HTR-8/SVneo (cell line): ENCODE measurements at places on chromosomes 16 and 17.
A peak's percentile ranks its signal among the peaks of the same experiment; 100 is the strongest.

DNA sequence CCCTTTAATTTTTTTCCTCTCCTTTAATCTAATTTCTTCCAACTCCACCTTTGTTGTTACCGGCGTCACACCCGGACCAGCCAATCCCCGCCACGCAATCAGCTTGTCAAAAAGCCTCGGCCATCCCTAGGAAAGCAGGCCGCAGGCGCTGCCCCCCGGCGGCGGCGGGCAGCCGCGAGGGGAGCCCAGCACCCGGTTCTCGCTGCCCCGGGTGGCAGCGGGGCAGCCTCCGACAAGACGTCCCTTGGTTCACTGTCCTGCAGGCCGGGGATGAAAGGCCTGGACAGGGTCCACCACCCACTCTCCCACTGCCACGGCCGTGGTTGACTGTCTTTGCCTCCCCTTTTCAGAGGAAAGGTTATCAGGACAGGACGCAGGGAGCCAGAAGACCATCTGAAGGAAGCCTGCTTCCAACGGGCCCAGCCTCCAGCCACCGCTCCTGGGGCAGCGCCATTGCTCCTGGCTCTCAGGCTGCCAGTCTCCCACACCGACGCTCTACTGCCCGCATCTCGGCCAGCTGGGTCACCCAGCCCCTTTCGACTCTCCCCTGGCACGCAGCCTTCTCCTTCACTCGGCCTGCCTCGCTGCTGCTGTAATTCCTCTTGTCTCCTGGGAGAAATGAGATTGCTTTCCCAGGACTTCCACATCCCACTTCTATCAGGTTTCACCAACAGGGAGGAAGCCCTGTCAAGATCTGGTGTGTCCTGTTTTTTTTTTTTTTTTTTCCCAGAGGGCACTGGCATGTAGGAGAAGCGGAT is 2.8 kb upstream of the UBTF start:
- peak; percentile 89 for DNase-seq

DNA sequence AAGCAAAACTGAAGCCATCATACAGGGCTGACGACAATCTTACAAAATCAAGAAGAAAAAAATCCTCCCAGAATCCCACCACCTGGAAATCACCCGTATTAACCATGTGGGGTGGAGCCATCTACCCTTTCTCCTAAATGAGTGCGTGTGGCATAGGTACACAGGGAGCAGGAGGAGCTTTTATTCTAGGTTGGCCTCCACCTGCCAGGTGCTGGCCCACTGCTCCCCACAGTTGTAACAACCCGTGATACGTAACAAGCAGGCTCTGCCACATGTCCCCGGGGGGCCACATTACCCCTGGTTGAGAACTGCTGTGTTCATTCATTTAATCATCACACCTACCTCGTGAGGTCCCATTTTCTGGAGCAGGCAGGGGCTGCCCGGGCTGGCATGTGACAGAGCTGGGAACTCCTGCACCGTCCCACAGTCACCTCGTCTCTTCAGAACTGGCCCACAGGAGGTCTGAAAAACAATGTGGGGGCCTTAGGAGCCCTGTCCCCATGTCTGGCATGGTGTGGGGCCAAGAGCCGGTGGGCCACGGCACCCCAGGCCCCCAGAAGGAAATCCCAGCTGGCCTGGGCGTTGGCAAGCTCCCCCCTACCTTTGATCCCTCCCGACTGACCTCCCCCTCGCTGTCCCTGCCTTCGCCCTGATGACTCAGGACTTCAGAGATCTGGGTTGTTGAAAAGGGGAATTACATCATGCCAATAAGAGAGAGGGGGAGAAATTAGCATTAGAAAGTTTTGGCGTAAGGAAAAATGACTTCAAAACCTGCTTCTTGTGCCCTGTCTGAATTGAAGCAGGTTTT is 12.9 kb downstream of the CMIP start:
- peak; percentile 69 for DNase-seq

GRCh38 chr17:17510456-17511292 is 14.5 kb upstream of the RASD1 start:
- no peak for DNase-seq

GRCh38 chr17:82948081-82948511 is 108.3 kb upstream of the ZNF750 start:
- no peak for DNase-seq

DNA sequence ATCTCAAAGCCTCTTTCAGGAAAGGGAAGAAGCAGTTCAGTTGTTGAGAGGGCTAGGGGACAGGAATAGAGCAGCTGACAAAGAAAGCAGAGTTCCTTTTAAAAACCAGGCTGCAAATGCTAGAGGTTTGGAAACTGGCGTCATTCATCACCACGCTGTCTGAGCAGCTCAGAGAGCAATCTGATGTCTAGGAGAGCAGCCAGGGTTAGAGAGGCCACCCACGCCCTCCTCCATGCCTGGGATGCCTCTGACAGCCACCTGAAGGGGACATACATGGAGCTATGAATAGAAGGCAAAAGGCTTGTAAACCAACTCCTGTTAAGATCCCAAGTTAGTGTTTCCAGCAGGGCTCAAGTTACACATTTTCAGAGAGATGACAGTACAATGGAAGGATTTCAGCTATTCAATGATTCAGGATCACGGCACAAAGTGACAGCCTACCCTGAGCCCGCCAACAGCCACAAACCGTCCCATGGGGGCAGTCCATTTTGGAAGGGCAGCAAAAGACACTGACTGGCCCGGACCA is 12.4 kb downstream of the RAB5C start:
- DNase-seq = peak; percentile 76

DNA sequence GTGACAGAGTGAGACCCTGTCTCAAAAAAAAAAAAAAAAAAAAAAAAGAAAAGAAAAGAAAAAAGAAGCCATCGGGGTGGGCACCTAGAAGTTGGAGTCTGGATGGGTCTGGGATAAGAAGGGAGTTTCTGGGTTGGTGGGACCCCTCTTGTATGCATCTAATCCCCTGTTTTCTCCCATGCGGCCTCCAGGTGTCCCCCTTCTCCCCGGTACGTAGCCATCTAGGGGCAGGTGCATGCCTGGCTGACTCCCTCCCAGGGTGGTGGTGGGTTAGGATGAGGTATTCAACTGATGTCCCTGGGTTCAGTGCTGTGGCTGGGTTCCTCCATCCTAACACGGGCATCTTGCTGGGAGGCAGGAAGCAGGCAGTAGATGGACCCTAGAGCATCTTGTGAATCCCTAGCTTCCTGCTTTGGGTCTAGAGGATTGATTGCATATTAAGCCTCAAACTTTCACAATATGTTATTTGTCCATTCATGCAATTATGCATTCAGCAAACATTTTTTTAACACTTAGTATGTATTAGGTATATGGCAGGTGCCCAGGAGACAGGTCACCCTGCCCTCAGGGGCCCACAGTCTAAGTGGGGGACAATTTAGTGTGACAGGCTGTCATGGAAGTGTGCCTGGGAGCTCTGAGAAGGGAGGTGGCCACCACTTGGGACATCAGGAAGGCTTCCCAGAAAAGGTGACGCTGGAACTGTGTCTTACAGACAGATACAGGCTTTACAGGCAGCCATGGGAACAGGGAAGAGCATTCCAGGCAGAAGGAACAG is 13.1 kb downstream of the FMNL1 start:
- peak; percentile 61 for DNase-seq

- no peak for DNase-seq
These were observed 1.1 kb upstream of the HOXB7 start for GRCh38 chr17:48611681-48612455.

- no peak for DNase-seq
These were observed 95.2 kb upstream of the COX10 start for GRCh38 chr17:13973960-13974651.

GRCh38 chr16:80751167-80751566 is 53.2 kb downstream of the CDYL2 start:
- no peak for DNase-seq

DNA sequence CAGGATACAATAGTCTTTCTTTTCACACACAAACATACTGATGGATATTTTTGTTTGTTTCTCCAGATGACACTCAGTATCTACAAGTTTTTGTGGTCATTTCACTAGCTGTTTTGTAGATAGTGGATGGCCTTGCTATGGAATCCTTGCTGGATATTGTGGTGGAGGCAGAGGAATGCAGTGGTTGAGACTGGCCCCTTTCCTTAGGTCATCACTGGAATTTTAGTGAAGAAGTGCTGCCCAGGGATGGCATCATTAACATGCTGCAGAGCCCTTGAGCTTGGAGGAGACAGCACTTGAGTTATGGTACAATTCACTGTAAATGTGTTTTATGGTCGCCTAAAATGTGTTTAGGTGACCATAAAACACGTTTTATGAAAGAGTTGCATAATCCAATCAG is 455.9 kb upstream of the HSBP1 start:
- no peak for DNase-seq

- no peak for DNase-seq
These were observed 4.0 kb upstream of the CLEC10A start for GRCh38 chr17:7084088-7084487.

DNA sequence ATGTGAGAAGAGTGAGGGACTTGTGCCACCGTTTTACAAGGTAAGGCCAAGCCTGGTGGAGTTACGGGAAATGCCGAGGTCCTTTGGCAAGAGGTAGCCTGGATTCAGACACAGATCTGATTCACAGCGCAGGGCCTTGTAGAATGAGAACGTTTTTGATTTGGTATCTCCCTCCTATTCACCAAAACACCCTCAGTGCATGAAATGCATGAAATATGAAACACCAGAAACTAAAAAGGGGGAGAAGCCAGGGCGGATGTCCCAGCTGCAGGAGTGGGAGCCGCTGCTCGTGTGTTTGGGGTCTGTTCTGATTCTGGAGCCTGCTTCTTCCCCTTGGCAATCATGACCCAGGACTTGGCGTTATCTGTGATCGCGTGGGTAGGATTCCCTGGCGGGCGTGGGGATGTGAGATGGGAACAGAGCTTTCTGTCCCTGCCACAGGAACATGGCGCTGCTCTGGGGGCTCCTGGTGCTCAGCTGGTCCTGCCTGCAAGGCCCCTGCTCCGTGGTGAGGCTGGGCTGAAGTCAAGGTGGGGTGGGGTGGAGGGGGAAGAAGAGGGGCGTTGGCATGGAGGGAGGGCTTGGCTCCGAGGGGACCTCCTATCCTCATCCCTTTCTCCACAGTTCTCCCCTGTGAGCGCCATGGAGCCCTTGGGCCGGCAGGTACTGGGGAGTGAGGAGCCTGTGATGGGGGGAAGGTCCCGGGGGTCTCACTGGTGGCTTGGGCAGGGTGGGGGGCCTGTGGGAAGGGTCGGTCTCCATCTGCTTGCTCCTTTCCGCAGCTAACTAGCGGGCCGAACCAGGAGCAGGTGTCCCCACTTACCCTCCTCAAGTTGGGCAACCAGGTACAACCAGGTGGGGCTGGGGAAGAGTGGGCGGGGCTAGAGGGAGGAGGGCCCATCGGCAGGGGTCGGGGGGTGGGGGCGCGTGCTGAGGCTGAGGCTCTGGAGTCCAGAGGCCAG is 2.2 kb downstream of the SERPINF2 start:
- DNase-seq = no peak

DNA sequence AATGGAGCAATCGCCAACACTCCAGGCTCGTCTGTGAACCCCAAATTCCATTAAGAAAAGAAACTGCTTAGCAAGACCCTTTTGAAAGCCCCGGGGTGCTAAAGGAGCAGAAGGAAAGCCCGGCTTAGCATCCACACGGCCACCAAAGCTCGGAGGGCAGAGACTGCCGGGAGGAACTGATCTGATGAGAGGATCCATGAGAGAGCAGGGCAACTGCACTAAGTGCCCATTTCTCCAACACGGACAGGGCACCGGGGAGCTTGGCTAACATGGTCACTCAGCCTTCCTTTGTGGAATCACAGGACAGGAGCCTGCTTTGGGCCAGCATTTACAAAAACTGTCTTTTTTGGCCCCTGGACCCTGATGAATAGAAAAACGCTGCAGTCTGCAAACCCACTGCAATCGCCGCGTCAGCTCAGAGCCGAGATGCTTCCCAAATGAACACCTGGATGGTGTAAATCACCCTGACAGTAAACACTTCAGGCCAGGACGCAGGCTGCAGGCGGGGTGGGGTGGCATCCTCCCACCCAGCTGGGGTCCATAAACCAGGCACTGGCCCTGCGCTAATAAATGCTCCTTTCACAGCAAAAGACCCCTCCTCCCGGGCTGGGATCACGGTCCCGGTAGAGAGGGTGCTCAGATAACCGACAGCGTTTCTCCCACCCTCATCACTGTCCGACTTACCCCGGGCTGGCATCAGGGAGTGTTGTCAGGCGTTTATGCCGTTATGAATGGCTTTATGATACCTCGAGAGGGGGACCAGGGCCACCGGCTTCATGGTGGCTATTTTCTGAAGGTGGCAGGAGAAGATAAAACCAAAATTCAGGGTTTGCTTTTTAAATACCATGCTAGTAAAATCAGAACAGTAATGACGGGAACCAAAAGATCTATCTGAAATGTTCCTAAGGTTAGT is 299.5 kb downstream of the IRF8 start:
- no peak for DNase-seq

GRCh38 chr16:57482845-57483545 is 3.3 kb downstream of the DOK4 start:
- DNase-seq = no peak

DNA sequence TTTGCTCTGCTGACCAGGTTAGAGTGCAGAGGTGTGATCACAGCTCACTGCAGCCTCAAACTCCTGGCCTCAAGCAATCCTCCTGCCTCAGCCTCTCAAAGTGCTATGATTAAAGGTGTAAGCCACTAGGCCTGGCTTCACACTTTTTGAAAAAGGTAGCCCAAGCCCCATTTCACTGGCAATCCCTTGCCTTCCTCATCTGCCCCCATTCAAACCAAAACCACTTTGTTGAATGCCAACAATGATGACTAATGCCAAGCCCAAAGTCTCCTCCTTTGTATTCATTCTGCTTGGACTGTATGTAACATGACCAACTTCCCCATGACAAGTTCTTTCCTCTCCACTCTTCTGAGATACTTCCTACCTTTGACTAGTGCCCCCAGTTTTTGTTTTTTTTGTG is 33.1 kb downstream of the N4BP1 start:
- DNase-seq = no peak

DNA sequence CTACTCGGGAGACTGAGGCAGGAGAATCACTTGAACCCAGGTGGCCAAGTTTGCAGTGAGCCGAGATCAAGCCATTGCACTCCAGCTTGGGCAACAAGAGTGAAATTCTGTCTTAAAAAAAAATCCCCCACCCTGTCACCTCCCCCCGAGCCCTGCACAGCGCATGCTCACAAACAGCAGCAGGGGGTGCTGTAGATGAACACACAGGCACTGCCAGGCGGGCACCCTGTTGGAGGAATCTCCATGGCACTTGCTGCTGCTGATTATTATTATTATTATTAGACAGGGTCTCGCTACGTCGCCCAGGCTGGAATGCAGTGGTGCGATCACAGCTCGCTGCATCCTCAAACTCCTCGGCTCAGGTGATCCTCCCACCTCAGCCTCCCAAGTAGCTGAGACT is 24.6 kb downstream of the FZD2 start:
- DNase-seq = no peak

DNA sequence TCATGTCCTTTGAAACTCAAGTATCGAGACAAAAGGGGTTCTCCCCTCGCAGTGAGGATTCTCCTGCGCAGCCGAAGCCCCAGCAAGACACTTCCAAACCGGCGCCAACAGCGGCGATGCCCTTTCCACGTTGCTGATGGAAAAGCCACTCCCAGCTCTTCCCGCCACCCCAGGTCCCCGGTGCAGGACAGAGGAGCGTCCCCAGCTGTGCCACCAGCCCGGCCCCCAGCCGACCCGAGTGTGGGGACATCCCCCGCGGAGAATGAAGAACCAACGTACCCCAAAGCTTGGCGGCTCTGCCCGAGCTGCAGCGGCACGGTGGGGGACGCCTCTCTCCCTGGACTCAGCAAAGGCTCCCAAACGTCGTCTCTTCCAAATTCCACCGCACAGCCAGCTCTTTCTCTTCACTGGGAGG is 573 bp downstream of the CHST6 start:
- DNase-seq = no peak

GRCh38 chr16:85571563-85571812 is 41.6 kb upstream of the GSE1 start:
- no peak for DNase-seq
